ENCODE measurements at places on chromosomes 12 and 14.

GRCh38 chr12:93745286-93745685, 68.1 kb downstream of the CRADD start:
- no peak for DNase-seq

GRCh38 chr14:100085462-100085861, 20.2 kb downstream of the EVL start:
- no peak for DNase-seq

- no peak for DNase-seq
Observed at GRCh38 chr12:42809226-42809625, 219.7 kb upstream of the PRICKLE1 start.

DNA sequence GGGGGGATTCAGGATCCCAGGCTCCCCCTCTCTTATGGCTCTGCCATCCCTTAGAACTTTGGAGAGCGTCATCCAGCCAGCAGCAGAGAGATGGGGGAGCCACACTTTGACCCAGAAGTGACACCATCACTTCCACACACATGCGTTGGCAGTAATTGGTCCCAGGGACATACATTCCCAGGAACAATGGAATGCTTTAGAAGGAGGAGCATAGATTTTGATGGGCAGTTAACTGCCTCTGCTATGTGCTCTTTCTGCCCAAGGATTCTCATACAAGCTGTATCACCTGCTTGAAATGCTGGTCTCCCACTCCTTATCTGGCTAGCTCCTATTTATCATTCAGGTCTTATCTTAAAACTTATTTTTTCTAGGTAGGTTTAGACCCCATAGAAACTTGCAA, 109.0 kb upstream of the RPH3A start:
- no peak for DNase-seq

- DNase-seq, result no peak
Observed at GRCh38 chr14:22803687-22803974, 11.6 kb downstream of the SLC7A7 start.

- DNase-seq, result no peak
Observed at GRCh38 chr14:53591816-53592215, 364.8 kb downstream of the BMP4 start.

DNA sequence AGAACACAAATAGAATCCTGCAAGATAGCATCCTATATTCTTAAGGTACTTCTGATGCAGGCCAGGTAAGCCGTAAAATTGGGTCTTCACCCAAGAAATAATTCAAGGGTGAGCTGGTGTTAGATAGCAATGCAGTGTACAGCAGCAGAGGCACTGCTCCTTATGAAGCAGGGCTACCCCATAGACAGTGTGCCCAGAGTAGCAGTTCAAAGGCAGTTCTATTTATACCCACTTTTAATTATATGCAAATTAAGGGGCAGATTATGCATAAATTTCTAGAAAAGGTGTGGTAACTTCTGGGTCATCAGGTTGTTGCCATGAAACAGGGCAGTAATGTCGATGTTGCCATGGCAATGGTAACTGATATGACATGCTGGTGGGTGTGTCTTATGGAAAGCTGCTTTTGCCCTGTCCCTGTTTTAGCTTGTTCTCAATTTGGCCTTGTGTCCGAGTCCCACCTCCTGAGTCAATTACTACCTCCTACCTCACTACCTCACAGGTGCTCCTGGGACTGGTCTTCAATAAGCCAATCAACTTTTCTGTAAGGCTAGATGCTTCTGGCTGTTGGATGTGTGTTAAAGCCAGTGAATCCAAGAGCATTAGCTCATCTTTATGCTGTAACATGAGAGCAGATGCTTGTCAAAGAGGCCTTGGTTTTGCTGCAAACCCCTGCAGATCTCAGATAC, 61.0 kb downstream of the PPM1A start:
- DNase-seq, result no peak

DNA sequence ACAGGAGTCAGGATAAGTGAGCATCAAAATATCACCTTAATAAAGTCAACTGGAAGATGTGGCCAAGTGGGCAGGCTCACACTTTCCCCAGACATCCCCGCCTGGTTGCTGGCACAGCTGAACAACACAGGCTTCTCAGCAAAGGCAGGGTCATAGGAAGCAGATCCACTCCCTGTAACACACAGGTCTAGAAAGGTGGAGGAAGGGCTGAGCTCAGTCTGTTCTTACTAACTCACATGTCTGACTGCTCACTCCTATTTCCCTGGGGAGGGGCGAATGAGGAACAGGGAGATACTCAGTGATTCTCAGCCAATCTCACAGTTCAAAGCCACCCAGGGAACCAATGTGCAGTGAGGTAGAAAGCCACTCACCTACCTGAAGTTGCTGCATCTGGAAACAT, 45.0 kb upstream of the AMN1 start:
- DNase-seq, result peak; percentile 14

DNA sequence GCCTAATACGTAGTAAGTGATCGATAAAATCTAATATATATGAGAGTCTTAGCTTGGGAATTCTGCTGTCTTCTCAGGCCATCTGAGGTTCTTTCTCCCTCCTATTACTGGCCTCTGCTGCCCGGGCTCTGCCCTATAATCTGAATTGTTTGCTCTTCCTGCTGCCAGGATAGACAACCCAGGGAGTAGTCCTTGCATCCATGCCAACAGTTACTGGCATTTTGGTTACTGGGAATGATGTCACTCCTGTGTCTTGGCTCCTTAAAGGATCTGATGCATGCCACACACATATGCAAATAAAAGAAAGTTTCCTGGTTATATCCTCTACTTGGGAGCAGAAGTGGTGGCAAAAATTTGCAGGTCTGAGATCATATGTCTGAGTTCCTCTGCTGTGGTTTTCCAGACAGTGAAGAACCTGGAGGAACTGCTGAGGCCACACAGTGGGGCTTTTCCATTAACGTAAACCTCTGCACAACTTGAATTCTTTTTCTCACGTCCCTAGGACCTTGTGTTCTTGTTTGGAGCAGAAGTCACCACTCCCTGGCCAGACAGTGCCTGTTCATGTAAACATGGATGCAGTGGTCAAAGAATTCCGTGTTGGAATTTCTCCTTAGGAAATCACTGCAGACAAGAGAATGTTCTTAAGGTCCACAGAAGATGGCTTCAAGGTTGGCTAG, 320.6 kb upstream of the TBX3 start:
- DNase-seq, result no peak

DNA sequence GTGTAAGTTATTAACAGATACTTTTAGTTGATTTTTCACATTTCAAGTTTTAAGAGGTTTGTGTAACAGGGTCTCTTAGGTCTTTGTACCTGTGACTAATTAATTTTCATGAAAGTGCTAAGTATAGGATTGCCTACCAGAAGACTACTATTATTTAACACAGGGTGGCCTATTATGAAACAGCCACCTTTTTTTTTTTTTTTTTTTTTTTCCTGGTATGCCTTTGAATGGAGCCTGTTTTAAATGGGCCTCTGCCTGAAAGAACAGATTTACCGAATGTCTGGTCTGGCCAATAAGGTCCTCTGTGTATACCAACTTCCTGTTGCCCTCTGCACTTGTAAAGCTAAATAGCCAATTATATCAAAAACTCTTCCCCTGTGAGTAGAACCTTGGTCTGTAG, 62.5 kb downstream of the SLC38A6 start:
- no peak for DNase-seq

- DNase-seq, result no peak
Observed at GRCh38 chr12:83856803-83857202, 1055.8 kb downstream of the SLC6A15 start.

GRCh38 chr12:98294051-98294805, 221.2 kb upstream of the TMPO start:
- no peak for DNase-seq

DNA sequence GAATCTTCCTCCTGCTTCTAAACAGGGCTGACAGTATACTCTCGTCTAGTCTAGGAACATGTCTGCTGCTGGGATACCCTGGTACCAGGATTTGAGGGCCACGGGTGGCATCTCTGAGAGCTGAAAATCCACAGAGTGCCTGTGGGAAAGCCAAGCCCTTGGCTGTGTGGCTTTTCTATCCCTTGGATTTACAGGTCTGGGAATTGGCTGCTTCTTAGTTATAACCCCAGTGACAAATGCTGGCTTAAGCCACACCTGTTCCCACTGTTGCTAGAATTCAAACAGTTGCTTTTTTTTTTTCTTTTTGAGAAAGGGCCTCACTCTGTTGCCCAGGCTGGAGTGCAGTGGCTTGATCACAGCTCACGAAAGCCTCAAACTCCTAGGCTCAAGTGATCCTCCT, 14.3 kb upstream of the RIN3 start:
- DNase-seq, result no peak

GRCh38 chr12:29795715-29796114, 12.0 kb upstream of the TMTC1 start:
- DNase-seq, result no peak

GRCh38 chr14:94775091-94775870, 5.4 kb upstream of the GSC start:
- DNase-seq, result no peak

DNA sequence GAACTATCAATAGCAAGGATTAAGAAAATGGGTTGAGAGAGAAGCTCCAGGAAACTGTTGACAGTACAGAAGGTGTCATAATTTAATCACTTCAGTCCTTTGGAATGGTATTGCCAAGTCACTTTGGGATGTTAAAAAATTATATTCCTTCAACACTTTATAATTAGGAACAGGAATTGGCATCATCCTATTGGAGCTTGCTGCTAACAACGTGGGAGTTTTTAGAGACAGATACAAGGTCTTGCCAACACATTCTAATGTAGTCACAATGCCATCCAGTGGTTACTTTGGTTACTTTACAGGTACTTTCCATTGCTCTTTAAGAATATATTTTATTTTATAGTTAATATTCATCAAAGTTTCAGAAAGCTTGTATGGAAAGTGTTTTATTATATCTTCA, 310.1 kb downstream of the SYT1 start:
- DNase-seq, result no peak

DNA sequence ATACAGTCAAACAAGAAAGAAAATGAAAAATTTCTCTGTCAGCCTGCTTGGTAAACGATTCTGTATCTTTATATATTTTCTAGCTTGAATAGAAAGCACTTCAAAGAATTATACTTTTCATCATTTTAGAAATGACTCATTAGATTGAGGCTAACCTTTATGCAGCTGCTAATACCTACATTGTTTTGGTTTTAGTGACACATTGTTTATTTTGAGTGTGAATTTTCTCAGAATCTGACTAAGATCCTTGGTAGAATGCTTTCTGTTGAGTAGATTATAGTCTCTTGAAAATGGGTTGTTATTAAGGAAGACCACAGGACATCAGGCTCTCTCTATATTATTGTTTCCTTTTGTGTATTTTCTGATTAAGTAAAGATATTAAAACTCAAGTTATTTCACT, at the start of gene PMCH:
Gene PMCH (minus strand): TSS at position 45 of the 400 bp plus-strand sequence. CDS start 63 bp downstream, outside the sequence.
- no peak for DNase-seq

- DNase-seq, result no peak
Observed at GRCh38 chr14:97282210-97283004, 485.2 kb downstream of the VRK1 start.

GRCh38 chr12:95851606-95852005, 7.1 kb upstream of the SNRPF start:
- no peak for DNase-seq

- DNase-seq, result no peak
Observed at GRCh38 chr14:54132496-54132895, 175.9 kb upstream of the BMP4 start.

- no peak for DNase-seq
Observed at GRCh38 chr12:91249518-91250272, 67.1 kb upstream of the DCN start.

- DNase-seq, result no peak
Observed at GRCh38 chr12:7864601-7865150, 8.0 kb downstream of the SLC2A14 start.

GRCh38 chr14:103367995-103368394, 17.2 kb upstream of the MARK3 start:
- no peak for DNase-seq

- no peak for DNase-seq
Observed at GRCh38 chr14:52609445-52610044, 56.9 kb downstream of the GPR137C start.

GRCh38 chr12:95411057-95411456, 62.9 kb upstream of the METAP2 start:
- no peak for DNase-seq

GRCh38 chr12:108299516-108299915, 39.6 kb downstream of the CMKLR1 start:
- no peak for DNase-seq

DNA sequence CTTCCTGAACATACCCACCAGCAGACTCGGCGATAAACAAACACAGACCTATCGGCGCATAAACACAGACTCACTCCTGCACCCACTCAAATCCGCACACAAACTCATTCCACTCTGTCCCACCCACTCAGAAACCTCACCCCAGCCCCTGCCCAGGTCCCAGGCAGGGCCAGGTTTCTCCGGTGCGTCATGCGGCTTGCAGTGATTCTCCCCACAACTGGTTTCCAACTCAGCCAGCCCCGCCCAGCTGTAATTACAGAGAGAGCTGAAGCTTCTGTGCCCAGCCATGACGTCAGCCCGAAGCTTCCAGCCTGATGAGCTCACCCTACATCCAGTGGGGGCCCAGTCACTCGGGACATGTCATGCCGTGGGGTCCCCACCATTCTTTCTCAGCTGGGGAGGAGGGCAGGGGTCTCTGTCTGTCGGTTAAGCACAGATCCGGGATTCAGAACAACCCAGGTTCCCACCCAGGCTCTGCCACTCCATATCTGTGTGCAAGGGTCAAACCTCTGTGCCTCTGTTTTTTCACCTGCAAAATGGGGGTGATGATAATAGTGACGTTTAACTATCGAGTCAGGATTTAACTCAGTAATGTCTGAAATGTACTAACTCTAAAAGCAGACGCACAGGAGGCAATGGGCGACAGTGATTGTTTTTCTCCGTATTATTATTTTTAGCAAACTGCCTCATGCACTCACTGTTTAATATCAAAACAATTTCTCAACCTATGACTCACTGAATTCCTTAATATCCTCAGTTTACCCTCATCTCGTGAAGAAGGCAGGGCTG, 2.3 kb upstream of the HSPB8 start:
- DNase-seq, result no peak

GRCh38 chr12:7716381-7716780, 5.1 kb downstream of the DPPA3 start:
- peak; percentile 59 for DNase-seq

- DNase-seq, result no peak
Observed at GRCh38 chr12:98224584-98225221, 290.7 kb upstream of the TMPO start.

DNA sequence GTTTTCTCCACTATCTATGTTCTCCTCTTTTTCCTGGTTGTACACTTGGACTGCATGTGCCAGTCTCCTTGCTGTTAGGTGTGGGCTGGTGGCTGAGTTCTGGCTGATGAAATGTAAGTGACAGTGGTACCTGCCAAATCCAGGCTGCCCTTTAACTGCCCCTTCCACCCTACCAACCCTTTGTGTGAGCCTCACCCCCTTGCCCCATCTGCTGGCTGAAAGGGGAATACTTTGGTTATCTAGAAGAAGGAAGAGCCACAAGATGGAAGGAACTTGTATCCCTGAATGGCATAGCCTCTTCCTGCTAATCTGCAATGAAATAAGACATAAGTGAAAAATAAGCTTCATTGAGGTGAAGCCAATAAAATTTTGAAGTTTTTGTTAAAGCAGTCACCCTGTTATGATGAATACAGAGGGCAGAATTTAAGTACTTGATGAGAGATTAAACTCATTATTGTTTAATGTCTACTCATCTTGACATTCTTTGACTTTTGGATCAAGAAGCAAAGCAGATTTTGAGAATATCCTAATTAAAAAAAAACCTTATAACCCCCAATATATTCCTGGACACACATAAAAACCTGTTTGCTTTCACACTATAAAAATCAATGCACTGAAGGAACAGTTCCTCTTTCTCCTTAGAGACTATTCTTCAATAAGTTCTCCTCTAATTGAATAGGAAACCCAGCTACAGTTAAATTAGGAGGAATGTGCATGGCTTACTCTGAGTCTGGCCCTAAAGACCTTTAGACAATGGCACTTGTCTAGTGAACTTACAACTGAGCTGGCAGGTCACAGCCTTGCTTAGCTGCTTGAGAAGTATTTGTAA, 262.6 kb upstream of the BTG1 start:
- DNase-seq, result peak; percentile 40

Measured in HL-60 (cell line).